Bladder microvascular endothelial cell (primary cell): ENCODE measurements at places on chromosomes 1 and 21. TPM values are rescaled to one million over a fixed set of nuclear protein-coding genes. Genes with fewer than 3 reads are reported as not detected.

RGS16 gene
- 1.1 and 3.9 TPM in 2 replicates for total RNA-seq

NPHS2 gene
- not detected in 2 replicates for total RNA-seq

PRAMEF15 gene
- total RNA-seq = not detected in 2 replicates

GJA8 gene
- not detected in 2 replicates for total RNA-seq

SAMD13 gene
- 1.1 and 1.3 TPM in 2 replicates for total RNA-seq

CD34 gene
- 72.0 and 142 TPM in 2 replicates for total RNA-seq

PDE4B gene
- 35.1 and 132 TPM in 2 replicates for total RNA-seq

BRINP3 gene
- not detected in 2 replicates for total RNA-seq

MACF1 gene
- 221 and 695 TPM in 2 replicates for total RNA-seq

GPR25 gene
- total RNA-seq = not detected in 2 replicates

ANGPTL3 gene
- not detected in 2 replicates for total RNA-seq

LCE2C gene
- not detected in 2 replicates for total RNA-seq

PHF13 gene
- 8.3 and 15.7 TPM in 2 replicates for total RNA-seq

SELENBP1 gene
- 2.4 and 3.7 TPM in 2 replicates for total RNA-seq

TDRD5 gene
- not detected in 2 replicates for total RNA-seq

EDARADD gene
- total RNA-seq = not detected in 2 replicates

F13B gene
- total RNA-seq = not detected in 2 replicates

CELSR2 gene
- 0.16 and 3.5 TPM in 2 replicates for total RNA-seq

HAO2 gene
- not detected in 2 replicates for total RNA-seq

SHISAL2A gene
- total RNA-seq = not detected in 2 replicates

INSRR gene
- total RNA-seq = not detected in 2 replicates

COL9A2 gene
- total RNA-seq = 0.16 and 0.63 TPM in 2 replicates

ESPN gene
- 2.0 TPM in 1 of 2 replicates, not detected in the other for total RNA-seq

RNASEL gene
- 2.3 TPM in 2 replicates for total RNA-seq

ABCG1 gene
- total RNA-seq = 38.2 and 107 TPM in 2 replicates

LRRC71 gene
- 0.16 and 0.19 TPM in 2 replicates for total RNA-seq

NMNAT2 gene
- total RNA-seq = 0.32 and 0.82 TPM in 2 replicates

GLIS1 gene
- under 0.01 TPM in 1 of 2 replicates, not detected in the other for total RNA-seq

AGT gene
- total RNA-seq = not detected in 2 replicates

PRRX1 gene
- 0.31 and 0.49 TPM in 2 replicates for total RNA-seq

DAB1 gene
- total RNA-seq = not detected in 2 replicates

MYBPH gene
- total RNA-seq = not detected in 2 replicates

SLAMF1 gene
- total RNA-seq = not detected in 2 replicates

AGRN gene
- total RNA-seq = 97.1 and 238 TPM in 2 replicates

EVA1B gene
- 59.6 and 131 TPM in 2 replicates for total RNA-seq

UMODL1 gene
- total RNA-seq = not detected in 2 replicates

LAMB3 gene
- total RNA-seq = 3.9 and 4.6 TPM in 2 replicates

HPDL gene
- 1.4 and 1.5 TPM in 2 replicates for total RNA-seq

SSR2 gene
- total RNA-seq = 264 and 295 TPM in 2 replicates

SELE gene
- total RNA-seq = 12.0 and 57.2 TPM in 2 replicates
